Left renal cortex interstitium (tissue), 4 donors: ENCODE measurements at places on chromosomes 5 and 9. TPM values are rescaled to one million over a fixed set of nuclear protein-coding genes. Genes with fewer than 3 reads are reported as not detected.

DNA sequence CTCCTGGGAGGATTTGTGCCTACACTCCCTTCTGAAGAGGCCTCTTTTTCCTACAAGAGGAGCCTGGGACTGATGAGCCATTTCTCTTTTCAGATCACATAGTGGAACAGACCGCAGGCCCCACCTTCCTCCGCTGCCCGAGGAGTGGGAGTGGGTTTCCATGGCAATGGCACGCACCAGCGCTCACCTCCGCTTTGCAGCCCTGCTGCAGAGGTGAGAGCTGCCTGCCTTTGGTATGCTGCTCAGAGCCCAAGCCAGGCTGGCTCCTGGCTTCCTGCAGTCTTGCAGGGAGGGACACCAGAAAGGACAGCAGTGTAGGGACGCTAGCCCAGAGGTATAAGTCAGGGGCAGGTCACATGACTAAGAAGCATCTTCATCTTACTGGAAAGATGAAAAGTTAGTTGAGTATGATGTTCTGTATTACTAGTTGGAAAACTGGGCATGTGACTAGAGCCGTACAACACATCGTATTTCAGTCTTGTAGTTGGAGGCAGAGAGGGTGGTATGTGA lies 12.4 kb downstream of the PTTG1 start:
- DNase-seq = peak; percentile 79

The DAB2 gene
- 148 TPM for polyA plus RNA-seq

GRCh38 chr5:74126294-74126693 lies 500.3 kb downstream of the ARHGEF28 start:
- DNase-seq = no peak

GRCh38 chr5:100676817-100677631 lies 141.8 kb downstream of the FAM174A start:
- no peak for DNase-seq

DNA sequence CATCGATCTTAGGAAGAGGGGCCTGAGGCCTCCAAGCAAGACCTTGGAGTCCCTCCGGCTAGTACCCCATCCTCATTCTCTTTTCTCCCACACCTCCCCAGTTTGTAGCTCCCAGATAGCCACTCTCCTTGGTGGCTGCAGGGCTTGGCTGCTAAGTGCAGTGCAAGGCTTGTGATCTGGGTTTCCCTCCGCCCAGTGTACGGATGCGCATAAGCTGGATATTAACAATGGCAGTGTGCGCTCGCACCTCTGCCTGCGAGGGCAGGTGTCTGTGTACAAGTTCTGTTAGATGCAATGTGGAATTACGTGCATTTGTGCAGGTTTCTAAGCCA lies 71.0 kb upstream of the TBCA start:
- no peak for DNase-seq

- DNase-seq = no peak
Measured at GRCh38 chr5:172322028-172322965, 38.7 kb upstream of the UBTD2 start.

- peak; percentile 51 for DNase-seq
Measured at GRCh38 chr5:17219006-17219422, 1.6 kb downstream of the BASP1 start.

DNA sequence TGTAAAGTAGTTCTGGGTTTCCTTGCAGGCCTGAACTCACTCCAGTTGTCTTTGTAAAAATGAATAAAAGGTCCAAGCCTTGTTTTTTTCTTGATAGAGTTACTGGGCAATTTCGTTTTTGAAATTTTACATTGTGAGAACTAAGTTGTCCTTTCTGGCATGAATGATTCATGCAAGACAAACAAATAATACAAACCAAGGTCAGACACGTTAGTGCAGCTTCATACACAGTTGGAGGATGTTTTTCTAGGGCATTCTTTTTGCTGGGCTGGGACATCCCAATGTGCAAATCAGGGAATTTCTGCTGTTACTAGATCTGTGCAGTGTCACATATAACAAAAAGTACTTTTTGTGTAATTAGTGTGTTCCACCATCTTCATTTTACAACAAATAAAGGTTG lies 96.0 kb downstream of the MEGF10 start:
- no peak for DNase-seq

DNA sequence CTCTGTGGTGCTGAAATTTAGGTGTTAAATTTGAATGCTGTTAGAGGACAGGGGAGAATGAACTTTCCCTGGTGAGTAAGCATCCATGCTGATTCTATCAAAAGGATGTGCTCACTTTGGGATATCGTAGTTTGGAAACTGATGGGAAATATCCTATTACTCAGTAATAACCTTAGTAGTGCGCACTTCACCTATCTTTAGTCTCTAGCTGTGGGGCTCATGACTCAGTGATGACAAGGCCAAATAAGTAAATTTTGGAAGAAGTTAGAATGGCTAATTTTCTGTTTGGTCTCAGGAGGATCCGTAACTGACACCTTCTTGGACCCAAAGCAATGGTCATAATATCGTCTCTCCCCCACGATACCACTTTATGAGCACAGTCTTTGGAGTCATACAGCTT lies 448.4 kb downstream of the PSAT1 start:
- DNase-seq = no peak
